ENCODE measurements at places on chromosomes 5 and 9.

- DNase-seq, result no peak
These were observed 11.0 kb downstream of the TMEM268 start for GRCh38 chr9:114621975-114622609.

- no peak for DNase-seq
These were observed 68.4 kb downstream of the RAD23B start for GRCh38 chr9:107351382-107352045.

DNA sequence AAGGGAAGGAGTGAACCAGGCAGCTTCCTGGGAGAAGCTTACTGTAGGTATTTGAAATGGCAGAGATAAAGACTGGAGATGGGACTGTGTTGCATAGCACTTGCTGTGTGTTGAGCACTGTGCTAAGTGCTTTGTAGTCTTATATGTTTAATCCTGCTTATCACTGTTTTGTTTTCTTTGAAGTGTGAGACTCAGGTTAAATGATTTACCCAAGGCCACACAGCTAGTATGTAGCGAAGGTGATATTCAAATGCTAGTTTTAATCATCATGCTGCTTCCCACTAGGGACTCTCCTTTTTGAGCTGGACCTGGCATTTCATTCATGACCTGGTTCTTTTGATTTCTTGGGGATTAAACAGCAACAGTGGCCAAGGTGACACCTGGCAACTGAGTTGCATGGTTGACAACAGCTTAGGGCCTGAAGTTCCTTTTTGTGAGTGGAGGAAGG lies 35.3 kb upstream of the SPRY4 start:
- no peak for DNase-seq

- no peak for DNase-seq
These were observed 185.7 kb downstream of the NR3C1 start for GRCh38 chr5:143217804-143218160.

- no peak for DNase-seq
These were observed 282.5 kb upstream of the SMARCA2 start for GRCh38 chr9:1732670-1733069.

DNA sequence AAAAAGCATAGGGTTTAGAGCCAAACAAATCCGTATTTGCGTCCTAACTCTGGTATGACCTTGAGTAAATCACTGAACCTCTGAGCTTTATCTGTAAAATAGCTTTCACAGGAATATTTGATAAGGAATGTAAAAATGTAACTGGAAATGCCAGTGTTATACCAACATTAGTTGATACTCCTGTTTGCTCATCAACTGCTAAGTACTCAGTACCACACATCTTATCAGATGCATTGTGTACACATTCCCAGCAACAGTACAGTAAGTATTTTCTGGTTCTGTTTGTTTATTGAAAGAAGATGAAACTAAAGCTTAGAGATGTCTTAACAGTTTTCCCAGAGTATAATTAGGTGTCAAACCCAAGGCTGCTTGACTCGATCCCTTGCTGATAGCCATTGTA lies 21.5 kb downstream of the SNAPC3 start:
- DNase-seq, result no peak

DNA sequence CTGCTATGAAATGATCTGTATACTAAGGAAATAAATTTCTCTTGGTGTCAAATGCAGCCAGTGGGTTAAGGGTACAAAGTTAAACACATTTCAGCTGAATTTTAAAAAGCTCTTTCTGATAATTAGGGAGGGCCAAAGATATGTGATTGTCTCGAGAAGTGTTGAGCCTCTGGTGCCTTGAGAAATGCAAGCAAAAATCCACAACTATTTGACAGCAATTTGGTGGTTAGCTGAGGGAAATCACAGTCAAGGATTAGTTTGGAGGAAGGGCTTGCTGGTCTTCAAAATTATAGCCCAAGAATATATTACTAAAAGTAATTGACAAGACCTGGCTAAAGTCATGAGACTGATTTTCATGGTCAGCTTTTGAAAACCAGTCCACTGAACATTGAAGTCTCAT lies 255.7 kb upstream of the PPP1R2B start:
- no peak for DNase-seq

- DNase-seq, result no peak
These were observed 33.4 kb upstream of the ARRDC3 start for GRCh38 chr5:91416491-91416890.

DNA sequence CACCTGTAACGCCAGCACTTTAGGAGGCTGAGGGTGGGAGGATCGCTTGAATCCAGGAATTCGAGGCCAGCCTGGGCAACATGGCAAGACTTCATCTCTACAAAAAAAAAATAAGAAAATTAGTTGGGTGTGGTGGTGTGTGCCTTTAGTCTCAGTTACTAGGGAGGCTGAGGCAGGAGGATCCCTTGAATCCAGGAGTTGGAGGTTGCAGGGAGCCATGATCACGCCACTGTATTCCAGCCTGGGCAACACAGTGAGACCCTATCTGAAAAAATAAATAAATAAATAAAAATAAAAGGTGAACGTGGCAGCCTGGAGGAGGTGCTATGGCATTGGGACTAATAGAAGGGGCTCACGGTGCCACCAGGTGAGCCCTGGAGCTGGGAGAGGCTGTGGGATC lies 7.1 kb downstream of the FGFR4 start:
- no peak for DNase-seq

DNA sequence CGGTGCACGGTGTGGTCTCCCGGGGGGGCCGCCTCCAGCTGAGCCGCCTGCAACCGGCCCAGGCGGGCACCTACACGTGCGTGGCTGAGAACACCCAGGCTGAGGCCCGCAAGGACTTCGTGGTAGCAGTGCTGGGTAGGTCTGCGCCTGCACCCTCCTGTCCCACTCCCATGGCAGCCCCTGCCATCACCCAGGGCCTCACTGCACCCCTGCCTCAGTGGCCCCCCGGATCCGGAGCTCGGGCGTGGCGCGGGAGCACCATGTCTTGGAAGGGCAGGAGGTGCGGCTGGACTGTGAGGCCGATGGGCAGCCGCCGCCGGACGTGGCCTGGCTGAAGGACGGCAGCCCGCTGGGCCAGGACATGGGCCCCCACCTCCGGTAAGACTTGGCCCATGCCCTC lies 53.8 kb upstream of the ASS1 start:
- DNase-seq, result no peak

- DNase-seq, result peak; percentile 49
These were observed 20.8 kb upstream of the MATR3 start for GRCh38 chr5:139272471-139273321.

- no peak for DNase-seq
These were observed 182.8 kb upstream of the TARS1 start for GRCh38 chr5:33257807-33258429.

- no peak for DNase-seq
These were observed 53.6 kb downstream of the GIN1 start for GRCh38 chr5:103066326-103066725.

- DNase-seq, result no peak
These were observed 111.1 kb downstream of the CACNA1B start for GRCh38 chr9:137988701-137989100.

DNA sequence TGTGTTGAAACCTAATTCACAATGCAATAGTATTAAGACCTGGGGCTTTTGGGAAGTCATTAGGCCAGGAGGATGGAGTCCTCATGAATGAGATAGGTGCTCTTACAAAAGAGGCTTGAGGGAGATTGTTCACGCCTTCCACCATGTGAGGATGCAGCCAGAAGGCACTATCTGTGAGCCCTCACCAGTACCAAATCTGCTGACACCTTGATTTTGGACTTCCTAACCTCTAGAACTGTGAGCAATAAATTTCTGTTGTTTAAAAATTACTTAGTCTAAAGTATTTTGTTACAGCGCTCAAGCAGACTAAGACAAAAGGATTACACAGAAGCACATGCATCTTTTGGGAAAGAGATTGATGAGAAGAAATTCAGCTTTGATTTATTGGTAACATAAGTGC lies 232.9 kb upstream of the NR4A3 start:
- no peak for DNase-seq

GRCh38 chr5:109829331-109829730 lies 139.6 kb downstream of the MAN2A1 start:
- DNase-seq, result no peak

- no peak for DNase-seq
These were observed 98.0 kb downstream of the COL5A1 start for GRCh38 chr9:134739660-134739968.

DNA sequence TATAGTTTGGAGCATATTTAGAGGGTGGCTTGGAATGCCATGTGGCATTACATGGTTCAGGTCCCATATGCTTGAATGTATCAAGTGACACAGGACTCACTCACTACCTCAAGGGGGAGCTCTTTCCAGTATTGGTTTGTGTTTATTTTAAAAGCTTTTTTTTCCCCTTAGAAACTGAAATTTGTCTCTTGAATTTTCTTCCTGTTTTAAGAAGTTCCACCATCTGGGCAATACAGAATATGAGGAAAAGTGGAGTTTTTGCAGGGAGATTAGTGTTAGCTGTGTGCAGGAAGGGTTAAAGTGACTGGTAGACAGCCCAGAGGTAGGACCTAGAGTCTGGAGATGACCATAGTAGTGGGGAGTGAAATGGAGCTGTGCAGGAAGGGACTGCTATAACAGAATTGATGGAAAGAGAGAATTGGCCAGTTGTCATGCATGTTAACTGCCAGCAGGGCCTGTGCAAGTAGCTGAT lies 36.6 kb downstream of the CTNNA1 start:
- no peak for DNase-seq

DNA sequence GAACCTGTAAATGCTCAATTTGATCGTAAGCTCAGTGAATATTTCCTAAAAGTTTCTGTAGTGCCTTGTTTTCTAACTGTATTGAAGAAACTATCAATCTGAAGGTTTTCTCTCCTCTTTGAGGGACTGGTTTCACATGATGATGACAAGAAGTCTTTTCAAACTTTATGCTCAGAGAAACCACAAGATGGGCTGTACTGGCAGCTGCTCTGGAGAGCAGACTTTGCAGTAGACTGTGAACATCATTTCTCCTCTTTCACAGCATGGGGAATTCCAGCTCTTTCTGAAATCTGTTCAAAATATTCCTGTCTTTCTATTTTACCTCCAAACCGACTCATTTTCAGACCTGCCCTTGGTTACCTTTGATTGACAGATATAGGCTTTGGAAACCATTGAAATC lies 194.4 kb downstream of the IZUMO3 start:
- no peak for DNase-seq

DNA sequence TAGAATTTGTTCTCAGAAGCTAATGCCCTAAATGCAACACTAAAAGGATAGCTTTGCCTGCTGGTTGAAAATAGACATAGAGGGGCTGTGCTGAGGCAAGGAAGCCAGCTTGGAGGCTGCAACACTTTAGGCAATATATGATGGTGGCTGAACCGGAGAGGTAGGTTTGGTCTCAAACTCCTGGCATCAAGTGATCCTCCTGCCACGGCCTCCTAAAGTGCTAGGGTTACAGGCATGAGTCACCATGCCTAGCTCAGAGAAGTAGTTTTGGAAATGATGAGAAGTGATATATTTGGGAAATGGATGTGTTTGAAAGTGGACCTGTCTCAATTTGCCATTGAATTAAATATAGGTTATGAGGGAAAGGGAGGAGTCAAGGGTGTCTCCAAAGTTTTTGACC lies 10.0 kb downstream of the DUSP1 start:
- no peak for DNase-seq

- DNase-seq, result no peak
These were observed 9.9 kb downstream of the PLPP1 start for GRCh38 chr5:55524816-55525215.

- DNase-seq, result no peak
These were observed 59.1 kb upstream of the GOLPH3 start for GRCh38 chr5:32233220-32233695.
